ENCODE measurements at places on chromosomes 7 and 10.

GRCh38 chr10:58573144-58573543, 60.5 kb downstream of the BICC1 start:
- no peak for DNase-seq

GRCh38 chr10:121690152-121690848, 92.1 kb upstream of the FGFR2 start:
- DNase-seq: no peak

GRCh38 chr7:27245798-27246691, 3.4 kb downstream of the EVX1 start:
- peak; percentile 33 for DNase-seq

- no peak for DNase-seq
Measured at GRCh38 chr10:122464586-122464985, 3.2 kb downstream of the HTRA1 start.

DNA sequence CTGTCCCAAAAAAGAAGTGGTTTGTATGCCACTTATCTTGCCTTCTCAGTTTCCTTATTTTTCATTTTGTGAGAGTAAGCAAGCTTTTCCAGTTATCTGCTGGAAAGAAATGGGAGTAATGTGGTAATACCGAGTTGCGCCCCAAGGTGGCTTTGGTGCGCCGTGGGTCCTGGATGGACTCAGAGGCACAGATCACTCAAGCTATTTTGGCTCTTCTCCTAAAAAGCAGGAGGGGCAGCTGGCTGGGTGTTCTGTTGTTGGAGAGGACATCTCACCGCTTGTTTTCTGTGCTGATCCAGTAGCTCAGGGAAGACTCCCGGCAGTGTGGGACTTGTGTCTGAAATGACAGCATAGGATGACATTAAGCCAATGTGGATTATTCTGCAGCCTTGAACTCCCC, 16.4 kb downstream of the PRKRIP1 start:
- DNase-seq: peak; percentile 21

DNA sequence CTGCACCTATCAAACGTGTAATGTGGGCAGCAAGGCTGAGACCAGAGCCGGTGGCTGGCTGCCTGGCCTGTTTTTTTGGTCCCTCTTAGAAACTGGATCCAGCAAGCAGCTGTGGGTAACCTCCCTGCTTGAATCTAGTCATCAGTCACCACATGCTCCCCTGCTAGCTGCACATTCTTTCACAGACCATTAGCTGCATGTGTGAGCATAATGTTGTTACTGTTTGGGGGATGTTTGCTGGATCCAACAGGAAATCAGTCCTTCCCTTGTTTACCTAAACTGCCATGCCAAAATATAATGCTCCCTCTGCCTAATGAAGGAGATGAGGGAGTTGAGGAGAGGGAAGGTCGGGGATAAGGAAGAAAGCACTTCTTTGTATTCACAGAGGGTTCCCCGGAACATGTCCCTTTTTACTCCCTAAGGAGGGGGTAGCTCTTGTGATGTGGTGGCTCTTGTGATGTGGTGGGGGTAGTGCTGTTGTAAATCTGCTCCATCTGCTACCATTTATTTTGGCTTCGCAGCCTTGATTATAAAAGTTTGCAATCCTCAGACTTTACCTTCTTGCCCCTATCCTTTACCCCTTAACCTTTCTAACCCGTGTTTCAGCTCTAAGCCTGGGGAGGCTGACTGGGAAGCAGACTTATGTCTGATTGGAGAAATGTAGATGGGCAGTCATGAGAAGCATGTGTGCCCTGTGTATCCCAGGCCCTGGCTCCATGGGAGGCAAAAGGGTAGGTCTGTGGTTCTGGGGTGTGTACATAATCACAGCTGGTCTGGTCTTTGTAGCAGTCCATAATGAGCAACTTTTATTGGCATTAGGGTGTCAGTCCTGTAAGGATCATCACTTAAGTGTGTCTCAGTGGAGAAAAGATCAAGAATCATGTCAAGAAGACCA, 20.8 kb downstream of the LOXL4 start:
- no peak for DNase-seq

DNA sequence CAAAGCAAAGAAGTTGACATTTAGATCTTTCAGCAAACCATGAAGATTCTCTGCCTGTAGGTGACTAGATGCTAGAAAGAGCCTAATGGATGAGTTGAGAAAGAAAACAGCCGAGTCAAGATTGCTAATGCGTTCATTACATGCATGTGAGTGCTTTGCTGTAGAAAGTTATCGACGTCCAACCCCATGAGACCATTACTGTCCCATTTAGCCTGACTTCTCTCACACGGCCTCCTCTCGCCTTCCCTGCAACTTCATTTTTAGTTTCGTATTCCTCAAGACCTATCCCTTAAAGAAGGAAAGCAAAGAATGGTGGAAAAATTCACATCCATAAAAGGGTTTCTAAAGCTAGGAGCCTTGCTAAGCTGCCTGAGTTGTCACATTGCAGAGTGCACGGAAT, 113.7 kb upstream of the DPP6 start:
- DNase-seq: no peak

- DNase-seq: no peak
Measured at GRCh38 chr7:26437003-26437532, 145.4 kb downstream of the SNX10 start.

DNA sequence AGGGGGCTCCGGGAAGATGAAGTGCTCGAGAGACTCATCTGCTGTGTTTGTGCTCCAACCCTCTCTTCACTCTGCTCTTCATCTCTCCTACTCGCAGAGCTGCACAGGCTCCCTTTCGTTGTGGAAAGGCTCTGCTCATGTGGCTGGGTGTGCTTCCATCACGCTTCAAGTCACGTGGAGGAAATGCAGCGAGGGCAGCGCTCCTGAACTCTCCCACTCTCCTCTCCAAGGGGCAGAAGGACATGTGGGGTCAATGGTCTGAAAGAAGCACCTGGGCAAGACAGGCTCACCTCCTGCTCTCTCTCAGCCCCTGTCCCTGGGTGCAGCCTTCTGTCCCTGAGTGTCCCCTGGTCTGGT, 72.6 kb downstream of the USP6NL start:
- DNase-seq: no peak

GRCh38 chr10:68526634-68527307, 552 bp downstream of the SLC25A16 start:
- no peak for DNase-seq

DNA sequence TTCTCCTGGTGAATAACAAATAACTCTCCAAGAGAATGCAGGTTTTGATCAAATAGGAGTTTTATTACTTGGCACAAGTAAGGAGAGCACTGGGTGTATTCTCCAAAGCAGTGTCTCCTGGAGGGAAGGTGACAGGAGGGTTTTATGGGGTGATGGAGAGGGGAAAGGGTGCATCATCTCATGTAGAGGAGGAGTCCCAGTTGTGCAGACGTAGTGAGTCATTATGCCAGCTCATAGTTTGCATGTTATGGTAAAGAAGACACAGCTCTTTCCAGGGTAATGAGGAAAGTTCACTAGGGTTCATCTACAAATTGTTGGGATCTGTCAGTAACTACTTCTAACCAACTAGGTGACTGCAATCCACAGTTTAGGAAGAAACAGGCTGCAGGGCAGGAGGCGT, 347.9 kb upstream of the MEOX2 start:
- peak; percentile 66 for DNase-seq

GRCh38 chr7:51054231-51054630, 262.4 kb downstream of the COBL start:
- DNase-seq: no peak

GRCh38 chr7:73668103-73668885, 663 bp downstream of the VPS37D start:
- DNase-seq: peak; percentile 12

DNA sequence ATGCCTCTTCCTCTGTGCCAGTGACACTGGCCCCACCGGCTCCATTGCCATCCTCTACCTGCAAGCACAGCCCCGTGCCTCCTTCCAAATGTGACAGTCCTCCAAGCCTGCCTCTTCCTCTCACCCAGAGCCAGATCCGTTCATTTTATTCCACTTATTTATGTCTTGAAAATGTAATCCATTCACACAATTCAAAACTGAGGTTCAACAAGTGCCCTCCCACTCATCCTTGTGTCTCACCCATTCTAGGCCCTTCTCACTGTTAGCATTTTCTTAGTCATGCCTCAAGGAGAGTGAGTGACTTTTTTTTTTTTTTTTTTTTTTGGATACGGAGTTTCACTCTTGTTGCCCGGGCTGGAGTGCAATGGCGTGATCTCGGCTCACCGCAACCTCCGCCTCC, 41.7 kb downstream of the FKBP6 start:
- DNase-seq: no peak

DNA sequence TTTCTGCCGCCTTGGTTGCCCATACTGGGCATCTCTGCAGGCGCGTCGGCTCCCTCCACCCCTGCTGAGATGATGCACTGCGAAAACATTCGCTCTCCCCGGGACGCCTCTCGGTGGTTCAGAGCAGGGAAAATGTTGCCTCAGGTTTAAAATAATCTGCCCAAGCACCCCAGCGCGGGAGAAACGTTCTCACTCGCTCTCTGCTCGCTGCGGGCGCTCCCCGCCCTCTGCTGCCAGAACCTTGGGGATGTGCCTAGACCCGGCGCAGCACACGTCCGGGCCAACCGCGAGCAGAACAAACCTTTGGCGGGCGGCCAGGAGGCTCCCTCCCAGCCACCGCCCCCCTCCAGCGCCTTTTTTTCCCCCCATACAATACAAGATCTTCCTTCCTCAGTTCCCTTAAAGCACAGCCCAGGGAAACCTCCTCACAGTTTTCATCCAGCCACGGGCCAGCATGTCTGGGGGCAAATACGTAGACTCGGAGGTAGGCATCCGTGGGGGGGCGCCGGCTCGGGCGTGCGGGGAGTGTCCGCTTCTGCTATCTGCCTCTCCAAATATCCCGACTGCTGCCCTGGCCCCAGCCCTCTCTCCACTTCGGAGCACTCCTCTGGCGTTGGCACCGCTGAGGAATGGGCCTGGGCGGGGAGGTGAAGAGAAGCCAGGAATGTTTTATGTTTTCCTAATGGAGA, at the start of gene CAV1:
CAV1 (plus strand) TSS at position 428 of the 689 bp plus-strand sequence; CDS start at position 455, 27 bp downstream.
- peak; percentile 98 for DNase-seq

DNA sequence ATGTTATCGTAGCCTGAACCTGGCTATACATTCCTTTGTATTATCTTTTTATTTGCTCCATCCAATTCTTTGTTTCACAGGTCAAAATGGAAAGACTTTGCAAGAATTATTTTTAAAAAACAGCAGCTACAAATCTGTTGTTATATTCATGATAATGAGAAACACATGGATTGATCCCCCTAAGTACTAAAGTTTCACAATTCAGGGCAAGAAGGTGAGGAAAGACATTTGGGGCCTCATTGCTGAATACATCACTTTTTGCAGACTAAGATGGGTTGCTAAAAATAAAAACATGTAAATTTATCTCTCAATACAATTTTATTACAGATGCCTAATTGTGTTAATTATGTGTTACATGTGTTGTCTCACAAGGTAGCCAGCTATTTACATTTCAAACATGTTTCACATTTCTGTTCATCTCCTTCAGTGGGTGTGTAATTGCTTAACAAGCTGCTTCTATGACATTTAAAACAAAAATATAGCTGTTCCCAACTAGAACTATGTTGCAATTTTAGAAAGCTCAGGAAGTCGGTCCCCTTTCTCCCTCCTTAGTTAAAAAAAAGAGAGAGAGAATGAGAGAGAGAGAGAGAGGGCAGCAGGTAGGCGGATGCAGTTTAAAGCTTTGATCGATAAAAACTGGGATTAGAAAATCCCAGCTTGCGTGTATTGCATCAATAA, 606.3 kb upstream of the FZD8 start:
- no peak for DNase-seq

GRCh38 chr10:92278996-92279696, 11.7 kb downstream of the CPEB3 start:
- DNase-seq: no peak

DNA sequence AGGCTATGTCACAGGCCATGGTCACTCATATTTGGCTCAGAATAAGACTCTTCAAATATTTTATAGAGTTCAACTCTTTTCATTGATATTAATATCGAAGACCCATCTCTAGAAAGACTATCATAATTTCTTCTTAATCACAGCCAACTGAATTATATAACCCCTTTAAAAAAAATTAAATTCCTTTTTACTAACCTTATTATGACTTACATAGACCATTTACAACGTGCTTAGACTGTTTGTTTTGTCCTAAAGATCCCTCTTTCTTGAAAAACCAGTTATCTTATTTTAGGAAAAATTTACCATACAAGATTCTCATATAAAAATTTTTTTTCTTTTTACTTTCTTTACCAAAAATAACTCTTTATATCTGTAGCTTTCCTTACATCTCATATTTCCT, 10.2 kb upstream of the TMEM254 start:
- DNase-seq: no peak

DNA sequence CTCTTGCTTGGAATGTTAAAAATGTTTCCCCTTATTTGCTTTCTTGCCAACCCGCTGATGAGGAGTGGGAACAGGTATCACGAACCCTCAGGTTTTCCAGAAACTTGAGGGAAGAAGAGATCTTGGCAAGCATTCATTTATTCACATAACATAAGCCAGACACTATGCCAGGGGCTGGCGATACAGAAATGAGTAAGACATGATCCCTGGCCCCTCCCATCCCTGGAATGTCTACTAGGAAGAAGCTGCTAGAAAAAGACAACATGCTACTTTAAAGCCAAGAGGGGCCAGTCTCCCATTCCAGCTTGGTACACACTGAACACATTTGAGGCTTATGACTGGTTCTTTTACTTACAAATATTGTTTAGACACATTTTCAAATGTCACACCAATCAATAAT, 26.4 kb downstream of the SLC35B4 start:
- peak; percentile 54 for DNase-seq

- DNase-seq: peak; percentile 55
Measured at GRCh38 chr10:101291331-101292193, 62.3 kb upstream of the LBX1 start.

DNA sequence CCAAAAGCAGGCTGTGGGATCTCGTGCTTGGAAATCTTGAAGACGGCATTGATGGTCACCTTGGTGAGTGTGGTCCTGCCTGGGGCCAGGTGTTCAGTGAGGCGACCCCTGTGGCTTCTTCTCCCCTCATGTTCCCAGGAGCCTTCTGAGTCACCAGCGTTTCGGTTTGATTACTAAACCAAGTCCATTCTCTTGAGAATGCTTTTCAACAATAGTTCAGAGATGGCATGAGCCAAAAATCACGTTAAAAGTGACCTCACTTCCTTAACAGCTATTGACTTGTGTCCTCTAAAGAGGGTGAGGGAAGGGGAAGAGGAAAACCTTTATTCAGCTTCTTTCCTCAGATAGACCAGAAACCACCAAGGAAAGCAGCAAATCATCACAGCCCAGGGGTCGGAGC, 315.2 kb downstream of the GATA3 start:
- peak; percentile 9 for DNase-seq

DNA sequence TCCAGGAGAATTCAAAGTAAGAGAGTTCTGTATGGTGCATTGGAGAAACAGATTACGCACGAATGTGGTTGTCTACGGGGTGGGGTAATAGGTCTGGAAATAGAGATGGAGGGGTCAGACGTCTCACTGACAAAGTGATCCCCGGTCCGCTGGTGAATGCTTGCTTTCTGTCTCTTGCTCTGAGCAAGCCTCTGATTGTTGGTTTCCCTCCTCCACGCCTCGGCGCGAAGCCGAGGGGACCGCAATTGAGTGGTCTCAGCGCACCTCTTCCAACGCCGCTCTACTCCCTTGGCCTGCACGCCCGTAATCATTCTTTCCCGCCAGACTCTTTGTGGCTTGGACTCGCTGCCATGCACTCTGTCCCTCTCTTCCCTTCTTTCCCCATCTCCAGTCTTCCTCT, 46.5 kb upstream of the PFKP start:
- DNase-seq: no peak

GRCh38 chr7:8605221-8605620, 171.8 kb downstream of the NXPH1 start:
- DNase-seq: no peak

GRCh38 chr7:80374321-80374720, 137.5 kb downstream of the GNAT3 start:
- no peak for DNase-seq

Measured in EL (cell line).